Heart right ventricle (tissue), 16 donors: ENCODE measurements at places on chromosomes 4 and X. TPM values are rescaled to one million over a fixed set of nuclear protein-coding genes. Genes with fewer than 3 reads are reported as not detected.

The P2RY8 gene
- 1.2 TPM for total RNA-seq

The POU4F2 gene
- not detected for total RNA-seq

The DDIT4L gene
- total RNA-seq: 1.2 TPM

The SSX7 gene
- not detected for total RNA-seq

The FAM47A gene
- total RNA-seq: not detected

The HMX1 gene
- not detected for total RNA-seq

The EPHA5 gene
- 0.37 TPM for total RNA-seq

The ASB12 gene
- 3.2 TPM for total RNA-seq

The FAM47E gene
- total RNA-seq: 3.6 TPM

The PPP4R3C gene
- not detected for total RNA-seq

The S100G gene
- total RNA-seq: not detected

The RIPPLY1 gene
- total RNA-seq: not detected

The ITIH6 gene
- not detected for total RNA-seq

The DRP2 gene
- total RNA-seq: 0.04 TPM

The C4orf50 gene
- total RNA-seq: not detected

The BEX5 gene
- total RNA-seq: 0.49 TPM

The NAP1L3 gene
- total RNA-seq: 8.0 TPM

The PGRMC2 gene
- 63.7 TPM for total RNA-seq

The CD99L2 gene
- total RNA-seq: 86.1 TPM

The ASMT gene
- not detected for total RNA-seq

The CT45A5 gene
- not detected for total RNA-seq

The RAB33A gene
- 0.60 TPM for total RNA-seq

The ART3 gene
- 59.0 TPM for total RNA-seq
